Glutamatergic neuron (in vitro differentiated cells): ENCODE measurements at places on chromosomes 5 and 9.
A peak's percentile ranks its signal among the peaks of the same experiment; 100 is the strongest.

GRCh38 chr5:59479086-59479485 lies 414.4 kb downstream of the PDE4D start:
- no peak for DNase-seq

DNA sequence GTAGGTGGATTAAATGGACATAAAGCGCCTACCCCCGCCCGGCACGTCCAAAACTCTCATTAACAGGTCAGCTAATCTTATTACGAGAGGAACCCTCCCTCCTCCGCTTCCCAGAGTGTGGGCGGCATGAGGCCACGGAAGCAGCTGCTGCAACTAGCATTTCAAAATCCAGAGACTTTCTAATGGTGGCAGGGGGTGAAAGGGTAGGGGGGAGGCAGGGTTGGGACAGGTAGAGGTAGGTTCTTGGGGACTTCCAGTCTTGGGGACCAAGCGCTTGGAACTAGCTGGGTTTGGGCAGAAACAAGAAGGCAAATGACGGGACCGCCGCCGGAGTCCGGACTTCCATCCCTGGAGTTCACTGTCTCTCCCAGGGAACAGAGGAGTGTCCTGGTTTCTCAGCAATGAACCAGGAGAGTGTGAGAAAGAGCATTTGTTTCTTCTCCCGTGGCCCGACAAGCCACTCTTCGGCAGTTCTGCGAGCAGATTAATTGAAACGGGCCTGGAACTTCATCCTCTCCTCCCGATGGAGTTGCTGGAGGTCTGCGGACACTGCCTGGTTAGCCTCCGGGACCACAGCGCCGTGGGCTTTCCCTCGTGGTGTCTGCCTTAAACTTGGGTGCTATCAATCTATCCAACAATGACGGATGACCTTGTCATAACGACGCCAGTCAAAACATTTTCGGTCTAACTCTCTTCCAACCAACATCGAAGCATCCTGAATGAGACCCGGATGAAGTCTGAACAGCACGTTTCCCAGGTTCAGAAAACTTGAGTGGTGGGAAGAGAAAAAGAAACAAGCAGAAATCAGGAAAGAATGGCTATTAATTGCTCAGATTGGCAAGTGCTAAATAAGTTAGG lies 1.6 kb upstream of the PRDM6 start:
- peak; percentile 22 for DNase-seq

DNA sequence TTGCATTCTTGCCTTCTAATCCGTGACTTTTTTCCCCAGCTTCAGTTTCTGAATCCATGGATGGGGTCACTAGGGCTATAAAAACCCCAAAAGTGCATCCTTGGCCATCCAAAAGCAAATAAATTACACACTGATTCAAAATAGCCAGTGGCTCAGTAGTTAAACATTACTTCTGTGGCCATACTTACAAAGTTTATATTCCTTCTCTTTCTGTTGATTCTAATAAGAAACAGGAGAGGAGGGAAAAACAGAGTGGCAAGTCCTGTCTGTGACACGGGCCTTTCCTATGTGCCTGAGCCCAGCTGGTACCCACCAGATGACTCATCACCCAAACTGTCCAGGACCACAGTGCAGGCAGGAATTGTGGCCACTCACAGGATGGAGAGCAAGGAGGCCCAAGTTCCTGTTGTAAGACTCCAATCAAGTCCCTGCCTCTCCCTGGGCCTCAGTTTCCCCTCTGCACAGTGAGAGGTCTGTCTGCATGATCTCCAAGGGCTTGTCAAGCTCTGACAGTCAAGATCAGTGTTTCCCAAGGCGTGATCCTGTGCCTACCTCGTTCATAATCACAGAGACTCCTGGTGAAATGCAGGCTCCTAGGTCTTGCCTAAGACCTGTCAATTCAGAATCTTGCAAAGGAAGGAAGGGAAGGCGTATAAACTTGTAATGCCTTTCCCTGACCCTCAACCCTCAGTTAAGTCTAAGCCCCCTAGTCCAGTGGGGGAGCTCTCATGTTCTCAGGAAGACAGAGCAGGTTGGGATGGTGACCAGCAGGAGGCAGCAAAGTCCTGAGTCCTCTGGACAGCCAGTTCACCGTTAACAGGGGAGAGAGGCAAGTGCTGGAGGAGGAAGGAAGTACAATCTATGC lies 29.5 kb downstream of the TNIP1 start:
- DNase-seq: peak; percentile 88

DNA sequence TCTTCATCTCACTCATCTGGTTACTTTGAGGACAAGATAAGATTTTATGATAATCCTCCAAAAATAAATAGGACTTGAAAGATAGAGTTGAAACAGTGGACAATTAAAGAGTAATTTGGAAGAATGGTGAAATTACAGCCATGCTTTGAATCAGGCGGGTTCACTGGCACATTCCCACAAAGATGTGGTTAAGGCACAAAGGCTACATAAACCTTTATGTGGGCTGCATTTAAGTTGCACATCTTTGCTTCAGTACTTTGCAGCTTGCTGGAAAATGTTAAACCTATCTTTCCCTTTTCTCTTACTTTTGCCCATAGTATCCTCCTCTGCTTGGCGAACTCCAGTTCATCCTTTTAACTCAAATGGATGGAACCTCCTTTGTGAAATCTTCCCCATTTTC lies 92.2 kb upstream of the TNFAIP8 start:
- no peak for DNase-seq

DNA sequence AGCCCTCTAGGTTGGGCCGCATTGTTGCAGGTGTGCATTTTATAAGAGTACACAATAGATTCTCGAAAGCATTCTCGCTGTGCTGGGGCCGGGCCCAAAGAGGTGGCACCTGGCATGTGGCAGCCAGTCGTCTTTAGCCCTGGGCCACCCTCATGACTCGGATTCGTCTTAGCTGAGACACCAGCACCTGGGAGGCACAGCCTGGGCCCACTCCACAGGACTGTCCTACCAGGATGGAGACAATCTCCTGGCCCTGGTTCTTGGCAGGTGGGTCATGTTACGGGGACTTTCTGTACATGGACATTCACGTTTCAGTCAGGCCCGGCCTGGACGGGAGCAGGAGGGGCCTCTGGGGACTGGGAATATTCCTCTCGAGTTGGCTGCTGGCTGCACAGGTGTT lies 212.5 kb downstream of the FANCC start:
- DNase-seq: no peak

- DNase-seq: peak; percentile 40
These were observed 132.9 kb upstream of the ACO1 start for GRCh38 chr9:32251539-32251938.

GRCh38 chr9:3299872-3300271 lies 225.9 kb downstream of the RFX3 start:
- DNase-seq: no peak

DNA sequence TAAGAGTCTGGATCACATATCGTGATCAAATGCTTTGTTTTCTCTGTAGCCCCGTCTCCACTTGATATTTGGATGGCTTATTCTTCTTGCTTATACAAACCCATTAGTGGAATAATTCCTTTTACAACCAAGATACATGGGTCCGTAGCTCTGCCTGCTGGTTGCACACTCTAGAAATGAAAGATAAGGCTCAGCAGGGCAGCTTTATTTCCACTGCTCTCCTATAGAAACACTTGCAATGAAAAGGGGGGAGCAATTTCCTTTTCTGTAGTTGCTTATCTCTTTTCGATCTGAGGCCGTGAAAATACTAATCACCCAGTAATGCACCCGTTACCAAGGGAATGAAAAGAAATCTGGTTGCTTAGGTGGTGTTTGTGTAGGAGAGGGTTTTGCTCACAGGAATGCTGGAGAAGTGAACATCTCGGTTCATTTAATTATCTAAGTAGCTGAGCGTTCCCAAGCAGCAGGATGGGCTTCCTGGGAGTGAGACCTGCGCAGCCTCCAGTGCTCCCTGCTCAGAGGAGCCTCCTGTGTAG lies 131.7 kb downstream of the ADAMTS16 start:
- no peak for DNase-seq

- DNase-seq: peak; percentile 62
These were observed 1.0 kb downstream of the PRDM6 start for GRCh38 chr5:123089914-123090660.

GRCh38 chr9:89661956-89662717 lies 57.3 kb downstream of the GADD45G start:
- DNase-seq: peak; percentile 90

DNA sequence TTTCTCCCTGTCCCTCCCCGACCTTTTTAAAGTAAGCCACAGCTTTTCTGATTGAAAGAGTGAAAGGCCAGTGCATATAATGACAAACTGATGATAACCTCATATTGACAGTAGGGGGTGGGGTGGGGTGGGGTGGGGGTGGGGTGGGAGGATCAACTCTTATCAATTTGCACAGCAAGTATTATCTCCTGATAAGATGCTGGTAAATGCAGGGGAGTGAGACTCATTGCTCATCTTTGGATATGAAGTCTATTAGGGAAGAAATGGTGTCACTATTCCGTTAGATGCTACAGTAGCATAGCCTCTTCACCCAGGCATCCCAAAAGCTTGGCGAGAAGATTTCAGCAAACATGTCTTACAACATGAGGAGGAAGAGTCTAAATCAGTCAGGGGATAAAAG lies 38.9 kb upstream of the HMGCS1 start:
- DNase-seq: no peak

DNA sequence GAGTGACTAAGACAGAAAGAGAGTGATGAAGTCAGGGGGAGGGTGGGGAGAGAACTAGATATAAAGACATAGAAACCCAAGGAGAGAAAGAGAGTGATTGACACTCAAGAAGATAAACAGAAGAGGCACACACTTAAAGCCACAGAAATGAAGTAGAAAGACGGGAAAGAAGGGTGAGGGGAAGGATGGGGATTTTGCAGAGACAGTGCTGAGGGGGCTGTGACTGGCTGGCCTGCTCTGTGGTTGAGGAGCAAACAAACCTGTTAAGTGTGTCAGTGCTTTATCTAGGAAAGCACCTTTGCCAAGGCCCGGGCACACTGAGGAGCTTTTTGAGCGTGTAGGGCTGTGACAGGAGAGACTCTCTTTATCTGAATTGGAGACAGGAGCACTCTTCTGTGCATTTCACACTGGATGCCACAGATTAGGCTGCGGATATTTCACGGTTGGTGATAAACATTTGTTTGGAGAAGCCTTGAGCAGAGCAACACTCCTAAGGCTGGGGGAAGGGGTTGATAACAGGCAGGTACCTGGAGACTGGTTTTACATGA lies 109.1 kb downstream of the DOCK2 start:
- DNase-seq: no peak

- no peak for DNase-seq
These were observed 966.9 kb downstream of the TAF11L14 start for GRCh38 chr5:18601185-18601584.

- DNase-seq: peak; percentile 11
These were observed 49.5 kb downstream of the ADAMTS2 start for GRCh38 chr5:179295778-179296149.

DNA sequence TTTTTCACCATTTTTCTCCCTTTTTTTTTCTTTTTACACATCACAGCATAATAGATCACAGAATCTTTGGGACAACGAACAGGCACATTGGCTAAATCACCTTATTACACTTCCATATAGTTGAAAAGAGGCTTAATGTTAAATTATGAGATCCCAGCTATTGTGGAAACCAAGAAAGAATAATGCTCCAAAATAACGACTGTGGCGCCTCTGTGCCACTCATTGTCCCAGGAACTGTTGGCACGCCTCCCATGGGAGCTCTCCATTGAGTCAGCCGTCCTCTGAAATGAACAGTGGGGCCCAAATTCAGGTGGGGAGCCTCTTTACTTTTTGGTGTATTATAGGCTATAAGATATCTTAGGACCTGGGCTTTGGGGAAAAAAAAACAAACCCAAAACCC lies 82.2 kb upstream of the NFIB start:
- no peak for DNase-seq

DNA sequence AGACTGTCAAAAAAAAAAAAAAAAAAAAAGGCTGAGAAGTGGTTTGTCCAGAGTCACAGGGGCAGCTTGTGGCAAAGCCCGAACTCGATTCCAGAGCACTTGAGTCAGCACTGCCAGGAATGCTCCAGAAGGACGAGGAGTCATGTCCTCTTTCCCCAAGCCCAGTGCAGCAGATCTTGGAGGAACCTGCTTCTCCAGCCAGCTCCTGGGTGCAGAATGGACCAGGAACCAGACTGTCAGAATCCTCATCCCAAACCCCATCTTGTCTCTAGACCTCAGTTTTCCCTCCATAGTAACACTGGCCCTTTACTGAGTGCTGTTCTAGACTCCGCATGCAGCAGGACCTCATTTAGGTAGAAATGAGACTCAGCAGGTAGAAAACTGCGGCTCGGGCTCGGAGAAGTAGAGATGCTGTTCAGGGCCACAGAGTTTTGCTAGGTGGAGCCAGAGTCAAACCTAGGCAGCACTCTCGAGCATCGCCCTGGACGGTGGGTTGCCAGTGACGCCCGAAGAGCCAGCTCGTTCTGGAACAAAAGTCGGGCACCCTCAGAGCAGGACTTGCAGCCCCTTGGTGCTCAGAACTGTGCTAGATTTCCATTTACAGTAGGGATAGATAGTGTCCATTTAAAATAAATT lies 15.4 kb downstream of the CD74 start:
- no peak for DNase-seq

GRCh38 chr5:165202519-165202910 lies 1697.1 kb downstream of the MAT2B start:
- no peak for DNase-seq

DNA sequence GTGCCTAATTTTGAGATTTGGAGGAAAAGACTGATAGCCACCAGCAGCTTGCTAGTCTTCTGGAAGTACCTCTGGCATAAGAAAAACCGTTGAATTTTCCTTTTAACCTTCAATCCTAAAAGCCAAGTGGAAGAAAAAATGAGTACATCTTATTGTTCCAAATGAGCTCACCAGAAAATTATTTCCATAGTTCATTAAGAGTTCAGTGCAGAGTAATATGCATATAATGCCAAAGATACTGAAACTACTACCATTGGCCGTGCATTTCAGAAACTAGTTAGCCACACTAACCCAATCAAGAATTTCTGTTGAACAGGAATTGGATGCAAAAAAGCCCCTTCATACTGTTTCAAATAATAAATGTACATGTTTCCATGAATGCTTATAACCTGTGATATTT lies 607.9 kb downstream of the KCTD16 start:
- no peak for DNase-seq
